ENCODE measurements at places on chromosomes 1 and 21.

DNA sequence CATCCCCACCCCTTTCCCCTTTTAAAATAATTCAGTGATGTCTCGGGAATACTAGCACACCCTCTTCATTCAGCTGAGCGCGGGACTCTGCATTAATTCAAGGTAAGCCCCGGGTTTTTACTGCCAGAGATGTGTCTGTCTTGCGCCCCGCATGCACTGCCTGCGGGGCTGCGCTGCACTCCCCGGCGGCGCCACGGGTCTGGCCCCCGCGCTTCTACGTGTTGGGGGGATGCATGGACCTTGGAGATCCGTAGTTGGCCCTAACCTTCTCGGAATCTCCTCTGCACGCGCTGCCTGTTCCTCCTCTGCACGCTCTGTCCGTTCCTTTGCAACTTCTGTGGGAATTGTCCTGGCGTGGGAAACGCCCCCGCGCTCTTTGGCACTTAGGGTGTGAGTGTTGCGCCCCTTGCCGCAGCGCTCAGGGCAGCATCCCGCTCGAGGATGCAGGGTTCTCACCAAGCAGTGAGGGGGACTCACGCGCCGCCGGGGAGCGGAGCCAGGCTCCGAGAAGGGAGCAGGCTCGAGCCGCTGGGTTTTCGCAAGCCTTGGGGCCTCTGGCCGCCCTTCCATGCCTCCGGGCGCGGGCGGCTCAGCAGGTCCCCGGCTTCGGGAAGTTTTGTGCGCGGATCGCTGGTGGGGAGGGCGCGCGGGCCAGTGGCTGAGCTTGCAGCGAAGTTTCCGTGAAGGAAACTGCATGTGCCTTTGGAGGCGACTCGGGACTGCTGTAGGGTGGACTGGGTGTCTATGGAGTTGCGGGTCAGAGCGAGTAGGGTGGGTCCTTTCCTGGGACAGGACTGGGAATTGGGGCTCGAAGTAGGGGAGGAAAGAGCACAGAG is 165.1 kb upstream of the CACNA1E start:
- peak; percentile 10 for DNase-seq

DNA sequence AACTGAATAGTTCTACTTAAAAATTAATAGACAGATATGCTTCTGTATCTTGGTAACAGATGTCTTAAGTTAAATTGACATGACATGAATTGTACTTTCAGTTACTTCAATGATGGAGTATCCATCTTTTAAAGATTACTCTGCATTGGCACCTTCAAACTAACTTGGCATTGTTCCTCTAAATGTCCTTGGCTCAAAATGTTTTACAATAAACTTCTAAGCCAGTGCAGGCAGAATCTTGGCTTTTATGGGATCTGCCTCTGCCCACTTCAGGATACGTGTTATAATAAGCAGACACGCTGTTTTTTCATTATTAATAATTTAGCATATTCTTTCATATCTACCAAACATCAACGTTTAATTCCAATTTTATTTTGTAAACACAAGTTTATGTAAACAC is 873.4 kb upstream of the ADAMTS5 start:
- DNase-seq: no peak

GRCh38 chr1:175548774-175549173 is 194.6 kb downstream of the TNR start:
- DNase-seq: no peak

DNA sequence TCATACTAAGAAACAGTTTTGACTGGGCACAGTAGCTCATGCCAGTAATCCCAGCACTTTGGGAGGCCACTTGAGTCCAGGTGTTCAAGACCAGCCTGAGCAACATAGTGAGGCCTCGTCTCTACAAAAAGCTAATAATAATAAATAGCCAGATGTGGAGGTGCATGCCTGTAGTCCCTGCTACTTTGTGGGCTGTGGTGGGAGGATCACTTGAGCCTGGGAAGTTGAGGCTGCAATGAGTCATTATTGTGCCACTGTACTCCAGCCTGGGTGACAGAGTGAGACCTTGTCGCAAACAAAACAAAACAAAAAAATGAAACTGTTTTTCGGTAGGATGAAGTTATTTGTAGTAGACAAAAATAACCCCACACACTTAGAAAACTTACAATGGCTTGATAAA is 19.0 kb upstream of the OLFM3 start:
- DNase-seq: no peak

DNA sequence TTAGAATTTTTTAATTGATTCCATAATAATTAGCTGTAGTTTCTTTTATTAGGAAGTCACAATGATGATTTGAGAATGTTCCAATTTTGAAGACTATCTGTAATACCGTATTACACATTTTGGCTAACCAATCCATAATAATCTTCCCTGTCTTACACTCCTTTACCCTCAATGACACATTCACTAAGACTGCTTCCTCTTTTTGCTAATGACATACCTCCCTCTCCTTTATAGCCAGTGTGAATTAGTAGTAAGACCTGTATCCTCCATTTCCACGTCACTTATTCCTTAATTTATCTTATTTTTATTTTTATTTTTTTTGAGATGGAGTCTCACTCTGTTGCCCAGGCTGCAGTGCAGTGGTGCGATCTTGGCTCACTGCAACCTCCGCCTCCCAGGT is 10.1 kb downstream of the KDM1A start:
- no peak for DNase-seq

DNA sequence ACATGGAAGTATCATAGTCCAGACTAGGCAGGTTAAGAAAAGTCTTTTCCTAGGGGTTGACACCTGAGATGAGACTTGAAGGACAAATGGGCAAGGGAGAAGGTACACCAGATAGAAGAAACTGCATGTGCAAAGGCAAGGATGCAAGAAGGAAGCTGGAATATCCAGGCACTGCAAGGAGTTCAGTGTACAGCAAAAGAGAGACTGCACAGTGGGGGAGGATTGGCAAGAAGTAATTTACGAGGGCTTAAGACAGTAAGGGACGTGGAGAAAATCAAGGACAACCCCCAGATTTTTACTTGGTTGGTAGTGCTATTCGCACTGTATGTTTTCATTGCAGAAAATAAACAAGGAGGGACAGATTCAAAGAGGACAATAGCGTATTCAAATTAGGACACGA is 58.5 kb downstream of the DNM3 start:
- DNase-seq: no peak

GRCh38 chr1:185271921-185272320 is 45.1 kb downstream of the IVNS1ABP start:
- DNase-seq: no peak

- DNase-seq: no peak
These were observed 16.5 kb upstream of the ALX3 start for GRCh38 chr1:110086961-110087360.

DNA sequence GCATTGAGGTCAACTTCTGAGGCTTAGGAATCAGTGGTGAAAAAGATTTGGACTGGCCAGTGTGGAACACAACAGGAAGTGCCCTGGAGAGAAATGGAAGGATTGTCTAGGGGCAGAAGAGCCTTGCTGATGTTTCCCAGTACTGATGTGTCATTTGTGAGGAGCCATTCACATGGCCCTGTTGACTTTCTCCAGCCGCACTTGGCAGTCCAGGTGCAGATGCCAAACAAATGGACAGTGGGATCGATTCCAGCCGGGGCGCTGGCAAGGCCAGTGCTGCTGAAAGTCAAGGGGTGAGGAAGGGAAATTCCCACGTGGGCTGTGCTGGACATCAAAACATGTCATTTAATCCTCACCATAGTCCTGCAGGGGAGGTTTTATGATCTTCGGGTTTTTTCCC is 4.9 kb upstream of the TRIM63 start:
- DNase-seq: no peak

DNA sequence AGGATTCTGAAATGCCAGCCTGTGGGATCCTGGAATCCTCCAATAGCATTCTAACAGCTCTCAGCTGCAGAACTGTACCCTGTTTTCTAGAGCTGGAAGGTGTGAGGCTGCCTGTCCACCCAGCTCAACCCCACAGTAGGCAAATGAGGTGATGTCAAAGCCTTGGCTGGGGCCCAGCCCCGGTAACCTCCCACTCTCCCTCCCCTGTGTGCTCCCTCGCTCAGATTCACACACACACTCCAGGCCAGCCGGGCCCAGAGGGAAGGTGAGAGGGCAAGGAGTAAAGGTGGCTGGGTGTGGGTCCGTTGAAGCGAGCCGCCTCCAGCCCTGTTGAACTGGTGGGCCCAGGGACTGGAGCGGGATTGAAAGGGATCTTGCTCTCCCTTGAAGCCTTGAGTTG is at the start of gene BSND:
Gene BSND, plus strand, starts transcription at position 257 of the 400 bp plus-strand sequence. CDS start 254 bp downstream, outside the sequence.
- no peak for DNase-seq

GRCh38 chr21:16468184-16468583 is 738.4 kb downstream of the USP25 start:
- no peak for DNase-seq

DNA sequence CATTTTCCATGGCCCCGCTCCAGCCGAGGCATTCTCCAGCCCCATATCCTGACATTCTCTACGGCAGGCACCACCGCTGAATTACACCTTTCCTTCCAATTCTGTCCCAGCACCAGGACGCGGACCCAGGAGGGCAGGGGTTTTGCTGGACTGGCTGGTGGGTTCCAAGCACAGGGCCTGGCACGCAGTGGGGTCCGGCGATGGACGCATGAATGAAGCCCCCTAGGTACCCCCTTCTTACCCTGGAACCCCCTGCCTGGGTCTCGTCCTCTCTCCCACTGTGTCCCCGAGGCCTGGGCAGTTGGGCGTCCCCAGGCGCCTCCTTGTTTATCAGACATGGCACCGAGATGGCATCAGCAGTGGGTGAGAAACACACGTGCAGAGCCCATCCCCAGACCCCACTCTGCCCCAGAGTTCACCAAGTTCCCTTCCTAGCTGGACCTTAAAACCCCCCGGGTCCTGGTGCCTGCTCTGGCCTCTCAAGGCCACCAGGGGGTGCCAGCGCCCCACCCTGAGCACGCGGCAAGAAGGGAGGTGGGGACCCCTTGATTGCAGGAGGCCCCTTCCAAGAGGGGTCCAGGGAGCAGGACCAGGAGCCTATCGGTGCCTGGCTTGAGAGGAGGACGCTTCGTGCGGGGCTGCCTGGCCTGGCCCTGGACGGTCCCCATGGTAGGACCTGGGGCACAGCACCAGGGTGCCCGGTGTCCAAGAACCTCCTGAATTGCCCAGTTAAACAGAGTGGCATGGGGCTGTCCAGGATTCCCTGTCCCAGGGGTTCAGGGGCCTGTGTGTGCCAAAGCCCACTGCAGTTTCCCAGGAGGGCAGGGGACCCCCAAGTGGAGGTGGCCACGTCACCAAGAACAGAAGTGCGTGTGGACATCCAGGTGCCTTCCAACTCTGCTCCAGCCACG is 46.1 kb downstream of the MEGF6 start:
- peak; percentile 59 for DNase-seq

DNA sequence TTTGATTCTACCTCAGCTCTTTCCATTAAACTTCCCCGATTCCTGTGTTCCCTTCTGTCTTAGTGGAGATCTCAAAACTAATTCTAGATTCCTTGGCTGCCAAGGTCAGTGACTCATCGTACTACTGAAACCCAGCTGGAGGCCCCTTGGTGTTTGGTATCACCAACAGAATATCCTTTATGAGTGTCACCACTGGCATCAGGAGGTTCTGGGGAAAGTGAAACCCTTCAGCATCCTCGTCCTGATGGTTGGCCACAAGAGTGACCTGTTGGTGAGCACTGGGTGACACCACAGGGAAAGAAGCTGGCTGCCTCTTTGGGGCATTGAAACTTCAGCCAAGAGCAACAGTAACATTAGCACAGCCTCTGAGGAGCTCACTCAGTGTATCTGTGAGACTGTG is 9.6 kb downstream of the RAB42 start:
- no peak for DNase-seq

DNA sequence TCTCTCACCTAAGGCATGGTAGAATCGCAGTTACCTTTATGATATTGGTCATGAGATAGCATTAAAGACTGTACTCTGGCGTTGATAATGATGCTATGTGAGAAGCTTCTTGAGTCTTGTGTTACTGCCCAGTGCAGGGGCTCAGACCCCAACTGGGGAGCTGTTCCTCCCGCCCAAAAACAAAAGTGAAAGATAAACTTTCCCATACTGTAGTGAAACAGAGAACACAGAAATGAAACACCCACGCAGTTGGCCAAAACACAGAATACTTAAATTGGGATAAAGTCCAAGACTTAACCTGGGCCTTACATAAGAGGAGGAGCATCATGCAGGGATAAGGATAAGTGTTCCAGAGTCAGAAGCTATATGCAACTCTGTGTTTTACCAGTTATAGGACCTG is 130.6 kb downstream of the HHIPL2 start:
- no peak for DNase-seq

DNA sequence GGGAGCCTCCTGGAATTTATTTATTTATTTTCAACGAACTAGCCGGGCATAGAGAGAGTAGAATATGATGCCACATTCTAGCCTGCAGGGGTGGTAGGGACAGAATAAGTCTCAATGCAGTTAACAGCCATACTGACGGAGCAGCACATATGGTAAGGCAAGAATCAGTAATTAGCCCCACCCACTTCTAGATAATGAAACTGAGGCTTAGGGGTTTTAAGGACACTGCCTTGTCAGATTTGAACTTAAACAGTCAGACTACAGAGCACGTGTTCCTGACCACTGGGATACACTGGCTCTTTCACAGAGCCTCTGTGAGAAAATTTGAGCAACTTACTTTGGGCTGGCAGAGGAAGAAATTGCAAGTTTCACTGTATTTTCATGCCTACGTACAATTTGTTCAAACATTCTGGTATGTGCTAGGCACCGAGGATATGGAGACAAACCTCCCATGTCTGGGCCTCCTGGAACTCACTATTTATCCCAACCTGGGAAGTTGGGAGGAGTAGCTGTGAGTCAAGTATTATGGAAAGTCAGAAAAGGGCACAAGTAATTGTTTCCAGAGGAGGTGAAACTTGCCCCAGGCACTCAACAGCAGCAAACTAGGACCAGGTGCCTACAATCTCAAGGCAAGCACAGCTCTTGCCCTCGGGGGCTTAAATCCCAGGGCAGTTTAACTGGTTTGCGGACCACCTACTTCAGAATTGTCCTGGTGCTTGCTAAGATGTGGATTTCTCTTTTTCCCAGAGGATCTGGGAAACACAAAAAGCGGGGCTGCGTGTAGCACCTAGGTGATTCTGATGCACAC is 1.6 kb upstream of the CLIC4 start:
- no peak for DNase-seq
